Fibroblast of pulmonary artery (primary cell): ENCODE measurements at places on chromosomes 6 and 20.

- no peak for DNase-seq
These were observed 150.1 kb downstream of the DTNBP1 start for GRCh38 chr6:15512721-15513120.

DNA sequence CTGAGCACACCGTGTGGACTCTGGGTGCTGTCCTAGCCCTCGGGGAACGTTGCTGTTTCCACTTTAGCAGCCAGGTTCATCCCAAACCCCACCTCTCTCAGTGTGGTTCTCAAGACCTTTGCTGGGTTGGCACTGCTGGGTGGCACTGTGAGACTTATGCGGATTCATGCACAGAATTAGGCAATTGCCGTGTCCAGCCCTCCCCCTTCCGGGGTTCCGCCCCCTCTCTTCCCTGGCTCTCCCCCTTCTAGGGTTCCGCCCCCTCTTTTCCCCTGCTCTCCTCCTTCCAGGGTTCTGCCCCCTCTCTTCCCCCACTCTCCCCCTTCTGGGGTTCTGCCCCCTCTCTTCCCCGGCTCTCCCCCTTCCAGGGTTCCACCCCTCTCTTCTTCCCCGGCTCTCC lies 39.8 kb upstream of the SLCO4A1 start:
- no peak for DNase-seq

GRCh38 chr6:167219967-167220512 lies 62.3 kb upstream of the GPR31 start:
- DNase-seq: no peak

DNA sequence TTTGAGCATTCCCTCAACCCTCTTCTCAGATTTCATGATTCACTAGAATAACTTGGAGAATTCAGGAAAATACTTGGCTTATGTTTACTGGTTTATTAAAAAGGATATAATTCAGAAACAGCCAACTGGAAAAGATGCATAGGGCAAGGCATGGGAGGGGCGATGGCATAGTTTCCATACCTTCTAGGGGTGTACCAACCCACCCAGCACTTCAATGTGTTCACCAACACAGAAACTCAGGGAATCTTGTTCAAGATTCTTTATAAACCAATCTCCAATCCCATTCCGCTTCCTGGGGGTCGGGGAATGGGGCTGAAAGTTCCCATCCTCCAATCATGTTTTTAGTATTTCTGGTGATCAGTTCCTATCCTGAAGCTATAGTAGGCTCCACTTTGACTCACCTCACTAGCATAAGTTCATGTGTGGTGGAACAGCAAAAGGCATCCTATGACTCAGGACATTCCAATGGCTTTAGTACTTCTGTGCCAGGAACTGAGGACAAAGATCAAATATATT lies 164.4 kb downstream of the SIM1 start:
- peak; percentile 94 for DNase-seq

DNA sequence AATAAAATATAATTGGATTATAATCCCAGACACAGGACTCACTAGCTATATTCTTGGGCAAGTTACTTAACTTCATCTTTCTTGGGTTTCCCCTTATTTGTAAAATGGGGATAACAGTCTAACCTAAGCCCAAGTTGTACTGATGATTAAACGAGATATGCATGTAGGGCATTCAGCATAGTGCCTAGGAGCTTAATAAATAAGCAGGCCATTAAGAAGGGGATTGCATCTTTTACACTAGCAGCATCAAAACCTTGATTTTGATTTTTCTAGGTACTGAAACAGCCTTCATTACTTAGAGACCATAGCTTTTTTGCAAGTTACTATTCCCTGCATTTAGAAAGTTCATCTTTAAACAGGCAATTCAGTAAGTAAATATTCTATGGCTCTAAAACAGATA lies 2.2 kb upstream of the QKI start:
- DNase-seq: no peak

- no peak for DNase-seq
These were observed 286.4 kb downstream of the HACE1 start for GRCh38 chr6:104573350-104573749.

- DNase-seq: no peak
These were observed 155.2 kb downstream of the NFATC2 start for GRCh38 chr20:51387125-51387875.

- DNase-seq: peak; percentile 47
These were observed 6.6 kb upstream of the WTAP start for GRCh38 chr6:159720708-159721107.

DNA sequence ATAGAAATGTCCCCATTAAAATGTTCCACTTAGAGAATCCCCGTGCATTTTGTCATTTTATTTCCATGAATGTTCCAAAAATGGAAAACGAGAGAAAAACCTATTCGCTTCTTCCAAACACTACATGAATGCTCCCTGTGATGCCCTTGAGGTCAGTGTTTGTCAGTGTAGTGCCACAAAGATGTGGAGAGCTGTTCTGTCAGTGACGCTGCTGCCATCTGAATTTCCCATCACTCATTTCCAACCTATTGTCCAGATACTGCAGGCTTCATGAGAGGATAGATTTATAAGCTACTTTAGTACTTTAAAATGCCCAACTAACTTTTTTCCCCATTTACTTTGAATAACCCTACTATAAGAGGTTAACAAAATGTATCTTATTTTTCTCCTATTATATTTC lies 335.8 kb downstream of the CDKAL1 start:
- DNase-seq: no peak

- DNase-seq: peak; percentile 11
These were observed 35.2 kb upstream of the HLA-G start for GRCh38 chr6:29792123-29793035.

- DNase-seq: no peak
These were observed 506 bp downstream of the CITED2 start for GRCh38 chr6:139373928-139374356.

DNA sequence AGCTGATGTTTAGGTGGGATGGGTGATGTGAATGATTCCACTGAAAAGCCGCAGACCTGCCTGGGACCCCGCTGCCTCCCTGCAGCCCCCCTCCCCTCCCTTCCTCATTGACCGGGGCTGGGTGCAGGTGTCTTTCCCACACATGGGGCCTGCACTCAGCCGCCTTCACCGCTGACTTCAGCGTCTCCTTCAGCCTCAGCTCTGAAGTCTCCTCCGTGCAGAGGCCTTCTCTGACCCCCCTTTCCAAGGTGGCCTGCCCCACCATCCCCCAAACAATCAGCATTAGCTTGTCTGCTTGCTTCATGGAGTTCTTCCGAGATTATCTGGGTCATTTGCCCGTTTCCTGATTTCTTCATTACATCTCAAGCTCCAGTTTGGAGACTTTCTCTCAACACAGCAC lies 140.7 kb downstream of the SMOC2 start:
- no peak for DNase-seq

- no peak for DNase-seq
These were observed 706 bp upstream of the TUBB2B start for GRCh38 chr6:3228046-3228671.

- peak; percentile 87 for DNase-seq
These were observed 8.1 kb upstream of the ZBP1 start for GRCh38 chr20:57628047-57628961.

GRCh38 chr6:33779290-33779689 lies 9.6 kb downstream of the LEMD2 start:
- DNase-seq: no peak

DNA sequence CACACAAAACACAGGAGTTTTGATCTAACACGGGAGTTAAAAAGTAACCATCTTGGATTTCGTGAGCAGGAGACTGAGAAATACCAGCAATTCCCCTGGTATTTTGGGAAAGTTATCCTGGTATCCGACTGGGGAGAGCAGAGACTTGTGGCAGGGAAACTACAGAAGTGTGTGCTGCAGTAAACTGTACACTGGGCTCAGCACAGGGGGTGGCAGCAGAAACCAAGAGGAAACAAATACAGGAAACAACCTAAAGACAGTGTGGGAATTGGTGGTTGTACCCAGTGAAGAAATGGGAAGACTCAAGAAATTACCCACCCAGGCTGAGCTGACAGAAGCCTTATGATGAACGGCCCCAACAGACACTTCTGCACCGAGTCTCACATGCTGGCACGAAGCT lies 109.8 kb downstream of the CHD6 start:
- no peak for DNase-seq

DNA sequence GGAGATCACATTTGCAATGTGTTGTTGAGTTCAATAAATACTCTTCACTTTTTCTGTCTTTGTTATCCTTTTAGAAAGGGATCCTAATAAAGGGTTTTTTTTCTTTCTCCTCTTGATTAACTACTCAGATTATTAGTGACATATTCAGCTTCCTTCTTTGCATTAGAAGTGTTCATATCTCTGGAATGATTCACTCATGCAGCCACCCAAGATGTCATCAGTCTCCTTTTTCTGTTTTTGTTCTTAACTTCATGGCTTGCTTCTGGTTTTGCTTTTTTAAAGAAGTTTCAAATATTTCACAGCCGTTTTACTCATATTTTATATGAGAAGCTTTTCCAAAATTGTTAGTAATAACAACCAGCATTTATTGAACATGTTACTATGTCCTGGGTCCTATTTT lies 187.6 kb downstream of the TMEM242 start:
- DNase-seq: peak; percentile 29

GRCh38 chr6:133769463-133769862 lies 119.5 kb upstream of the TCF21 start:
- peak; percentile 50 for DNase-seq

- peak; percentile 59 for DNase-seq
These were observed 79.8 kb upstream of the FAM184A start for GRCh38 chr6:119158057-119158848.

- no peak for DNase-seq
These were observed 83.2 kb downstream of the GCLC start for GRCh38 chr6:53461696-53462095.

DNA sequence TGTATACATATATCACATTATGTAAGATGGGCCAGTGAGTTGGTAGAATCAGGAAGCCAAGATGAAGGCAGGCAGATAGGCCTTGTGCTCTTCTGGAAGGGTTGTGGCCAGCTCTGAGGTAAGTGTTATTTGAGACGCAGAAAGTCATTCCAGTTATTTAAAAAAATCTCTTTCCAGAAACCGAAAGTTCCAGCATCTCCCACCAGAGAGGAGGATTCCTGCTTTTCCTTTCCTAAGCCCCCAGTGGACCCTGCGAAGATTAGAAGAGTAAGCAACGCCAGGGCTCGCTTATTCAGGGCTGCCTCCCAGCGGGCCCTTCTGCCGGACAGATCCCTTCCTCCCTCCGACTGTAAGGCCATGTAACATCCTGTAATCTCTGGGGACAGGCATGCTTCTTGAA lies 20.4 kb downstream of the ARMC2 start:
- DNase-seq: no peak

DNA sequence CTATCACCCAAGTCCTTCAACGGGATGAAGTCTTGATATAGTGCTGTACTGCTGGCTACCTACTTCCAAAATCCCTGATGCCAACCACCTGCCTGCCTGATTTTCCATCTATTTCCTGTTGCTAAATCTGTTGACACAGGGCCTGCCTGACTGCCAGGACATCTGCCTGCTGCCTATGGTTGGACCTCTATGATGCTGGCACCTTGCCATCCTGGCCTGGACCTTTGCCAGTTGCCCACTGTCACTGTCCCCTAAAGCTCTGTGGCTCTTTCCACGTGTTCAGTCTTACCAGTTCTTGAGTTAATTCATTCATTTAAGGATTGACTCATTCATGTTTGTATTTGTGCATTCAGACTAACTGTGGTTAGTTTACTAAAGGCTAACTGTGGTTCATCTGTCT lies 9.2 kb upstream of the RGS17 start:
- no peak for DNase-seq

- no peak for DNase-seq
These were observed 176.6 kb downstream of the MRPL14 start for GRCh38 chr6:43950731-43951062.

- DNase-seq: no peak
These were observed 4.2 kb downstream of the CD2AP start for GRCh38 chr6:47481806-47482205.

DNA sequence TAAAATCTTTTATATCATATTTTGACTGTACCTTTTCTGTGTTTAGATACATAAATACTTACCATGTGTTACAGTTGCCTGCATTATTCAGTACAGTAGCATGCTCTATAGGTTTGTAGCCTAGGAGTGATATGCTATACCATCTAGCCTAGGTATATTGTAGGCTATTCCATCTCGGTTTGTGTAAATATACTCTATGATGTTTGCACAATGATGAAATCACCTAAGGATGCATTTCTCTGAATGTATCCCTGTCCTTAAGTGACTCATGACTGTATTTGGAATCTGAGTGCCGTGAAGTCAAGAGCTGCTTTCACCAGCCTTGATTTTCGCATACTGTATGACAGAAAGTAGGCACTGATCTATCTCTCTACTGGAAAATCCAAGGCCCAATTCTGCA lies 129.9 kb downstream of the UTRN start:
- DNase-seq: peak; percentile 76

- DNase-seq: no peak
These were observed 16.2 kb upstream of the VAPB start for GRCh38 chr20:58372806-58373205.

DNA sequence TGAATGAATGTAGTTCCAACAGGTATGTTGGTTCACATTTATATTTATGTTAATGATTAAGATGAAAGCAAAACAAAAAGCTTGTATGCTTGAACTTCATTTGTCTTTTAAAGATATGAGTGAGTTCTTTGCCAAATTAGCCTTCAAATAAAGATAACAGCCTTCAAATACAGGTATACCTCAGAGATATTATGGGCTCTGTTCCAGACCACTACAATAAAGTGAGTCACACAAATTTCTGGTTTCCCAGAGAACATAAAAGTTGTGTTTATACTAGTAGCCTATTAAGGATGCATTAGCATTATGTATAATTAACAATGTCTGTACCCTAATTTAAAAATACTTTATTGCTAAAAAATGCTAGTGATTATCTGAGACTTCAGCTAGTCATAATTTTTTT lies 245.3 kb upstream of the MAN1A1 start:
- no peak for DNase-seq

- DNase-seq: no peak
These were observed 49.6 kb downstream of the DSTN start for GRCh38 chr20:17619351-17620093.

GRCh38 chr6:73528897-73529296 lies 8.1 kb upstream of the EEF1A1 start:
- no peak for DNase-seq

DNA sequence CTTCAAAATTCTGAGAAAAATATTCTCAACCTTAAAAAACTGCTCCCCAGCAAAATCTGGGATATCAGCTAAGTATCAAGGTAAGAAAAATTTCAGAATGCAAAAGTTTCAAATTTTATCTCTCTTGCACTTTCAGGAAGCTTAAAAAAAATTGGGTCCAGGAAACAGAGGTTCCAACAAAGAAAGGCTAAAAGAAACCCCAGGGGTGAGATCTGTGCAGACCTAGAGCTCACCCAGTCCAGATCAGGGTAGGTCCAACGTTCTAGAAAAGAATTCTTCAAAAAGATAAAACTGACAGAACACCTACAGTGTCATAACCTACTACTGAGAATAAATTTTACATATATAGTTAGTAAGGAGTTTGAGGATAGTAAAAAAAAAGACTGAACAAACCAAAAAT lies 23.5 kb downstream of the ILRUN start:
- no peak for DNase-seq
